CD4-positive, alpha-beta T cell treated with Interleukin-4 for 1 hour (primary cell): ENCODE measurements at places on chromosomes 12 and 14.

GRCh38 chr14:96737881-96738280 is 59.3 kb upstream of the VRK1 start:
- DNase-seq = no peak

- no peak for DNase-seq
Measured at GRCh38 chr12:49750027-49750995, 9.0 kb downstream of the TMBIM6 start.

DNA sequence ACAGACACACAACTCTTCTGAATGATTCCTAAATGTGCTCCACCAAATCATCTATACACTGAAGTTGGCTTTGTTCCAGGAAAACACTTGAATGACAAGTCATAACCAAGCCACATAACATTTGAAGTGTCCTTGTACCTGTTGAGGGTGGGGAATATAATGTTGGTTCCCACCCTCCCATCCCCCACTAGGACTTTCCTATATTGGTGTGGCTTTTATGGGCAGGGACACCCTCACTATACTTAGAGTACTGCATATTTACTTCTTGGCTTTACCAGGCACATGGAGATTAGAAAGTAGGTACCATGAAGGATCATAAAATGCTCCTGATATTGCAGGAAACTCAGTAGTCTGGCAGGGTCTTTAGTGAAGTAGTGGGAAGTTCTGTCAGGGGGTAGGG is 9.7 kb upstream of the BHLHE41 start:
- DNase-seq = no peak

- no peak for DNase-seq
Measured at GRCh38 chr14:89351221-89351515, 65.9 kb downstream of the FOXN3 start.

DNA sequence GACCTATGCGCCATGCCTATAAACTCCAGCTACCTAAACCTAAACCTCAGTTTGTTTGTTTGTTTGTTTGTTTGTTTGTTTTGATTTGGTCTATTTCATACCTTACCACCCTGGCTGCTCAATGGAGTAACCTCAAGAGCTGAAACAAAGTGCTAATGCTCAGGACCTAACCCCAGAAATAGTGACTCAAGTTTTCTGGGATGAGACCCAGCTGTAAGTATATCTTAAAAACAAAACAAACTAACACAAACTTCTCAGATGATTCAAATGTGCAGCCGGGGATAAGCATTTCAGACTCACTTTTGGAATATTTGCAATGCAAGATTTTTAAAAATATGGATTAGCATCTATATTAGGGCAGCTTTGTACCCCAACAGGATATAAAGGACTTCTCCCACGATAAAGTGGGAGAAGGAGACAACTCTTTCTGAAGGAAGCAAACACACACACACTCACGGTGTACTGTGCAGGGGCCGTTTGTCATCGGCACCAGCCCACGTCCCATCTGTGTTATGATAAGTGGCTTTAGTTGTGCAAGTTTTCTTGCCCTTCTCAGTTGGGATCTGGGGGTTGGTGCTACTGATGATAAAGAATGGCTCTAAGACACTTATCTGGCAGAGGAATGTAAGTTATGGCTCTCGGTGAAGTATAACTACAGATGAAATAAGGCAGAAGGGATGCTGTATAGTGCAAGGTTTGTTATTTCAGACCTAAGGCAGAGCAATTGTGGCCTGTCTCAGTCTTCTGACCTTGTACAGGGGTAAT is 516.7 kb upstream of the TMEM132C start:
- no peak for DNase-seq

GRCh38 chr12:48104531-48104930 is 1.3 kb downstream of the SENP1 start:
- no peak for DNase-seq

GRCh38 chr12:108805136-108805535 is 52.2 kb downstream of the SSH1 start:
- no peak for DNase-seq

DNA sequence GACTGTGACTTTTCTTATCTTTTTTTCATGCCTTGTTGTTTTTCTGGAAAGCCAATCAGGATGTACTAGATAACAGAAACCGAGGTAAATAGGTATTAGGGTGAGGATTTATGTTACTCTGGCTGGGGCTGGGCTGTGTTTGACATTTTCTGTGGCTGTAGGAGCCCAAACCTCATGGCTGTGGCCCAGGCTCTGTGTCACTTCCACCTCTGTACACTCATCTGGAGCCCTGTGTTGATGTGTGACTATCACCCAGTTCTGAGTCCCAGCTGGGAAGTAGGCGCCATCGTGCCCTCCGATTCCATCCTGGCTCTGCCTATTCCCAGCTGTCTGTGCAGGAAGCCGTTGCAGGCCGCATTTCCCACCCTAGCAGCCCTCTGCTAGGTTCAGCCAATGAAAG is 1.6 kb upstream of the HHIPL1 start:
- no peak for DNase-seq

DNA sequence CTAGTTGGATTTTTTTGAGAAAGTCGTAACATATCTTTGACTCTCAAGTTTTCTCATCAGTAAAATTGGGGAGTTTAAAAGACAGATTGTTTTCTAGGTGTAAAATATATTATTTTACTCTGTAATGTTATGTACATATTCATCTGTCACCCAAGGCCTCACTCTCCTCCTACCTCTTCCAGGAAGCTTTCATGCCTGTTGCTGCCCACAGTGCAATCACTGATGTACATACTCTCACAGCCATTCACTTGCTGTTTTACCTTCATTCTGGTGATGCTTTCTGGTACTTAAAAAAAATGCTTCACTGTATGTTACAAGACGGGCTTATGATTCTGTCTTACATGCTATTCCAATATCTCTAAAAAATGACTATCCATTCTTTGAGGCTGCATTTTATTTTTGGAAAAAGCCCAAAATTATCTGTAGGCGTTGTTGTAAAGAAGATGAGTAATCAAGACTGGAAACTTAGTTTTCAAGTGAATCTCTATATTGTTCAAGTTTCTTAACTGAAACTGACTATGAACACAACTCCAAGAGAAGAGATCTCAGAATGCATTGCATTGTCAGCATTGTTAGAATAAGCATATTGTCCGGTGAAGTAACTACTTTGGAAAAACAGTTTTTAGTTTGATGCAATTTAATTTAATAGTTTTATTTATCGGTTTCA is 82.5 kb downstream of the LMO3 start:
- no peak for DNase-seq

DNA sequence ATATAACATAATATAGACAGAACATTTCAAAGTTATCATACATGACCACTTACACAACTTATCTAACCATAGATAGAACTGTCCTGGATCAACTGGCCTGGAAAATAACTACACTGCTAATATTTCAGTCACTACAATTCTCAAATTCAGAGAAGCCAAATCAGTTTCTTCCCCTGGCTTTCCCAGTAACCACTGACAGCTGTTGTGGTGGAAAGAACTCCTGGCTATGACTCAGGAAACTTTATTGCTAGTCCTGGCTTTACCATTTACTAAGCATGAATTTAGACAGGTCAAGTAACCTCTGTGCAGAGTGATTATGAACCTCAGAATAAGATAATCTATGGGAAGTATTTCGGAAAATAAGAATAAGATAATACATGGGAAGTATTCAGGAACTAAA is 244.9 kb upstream of the DIO2 start:
- no peak for DNase-seq
